Endothelial cell (in vitro differentiated cells): ENCODE measurements at places on chromosomes 16 and 17.

GRCh38 chr17:45273551-45273957, 11.7 kb upstream of the SPATA32 start:
- DNase-seq, result no peak

DNA sequence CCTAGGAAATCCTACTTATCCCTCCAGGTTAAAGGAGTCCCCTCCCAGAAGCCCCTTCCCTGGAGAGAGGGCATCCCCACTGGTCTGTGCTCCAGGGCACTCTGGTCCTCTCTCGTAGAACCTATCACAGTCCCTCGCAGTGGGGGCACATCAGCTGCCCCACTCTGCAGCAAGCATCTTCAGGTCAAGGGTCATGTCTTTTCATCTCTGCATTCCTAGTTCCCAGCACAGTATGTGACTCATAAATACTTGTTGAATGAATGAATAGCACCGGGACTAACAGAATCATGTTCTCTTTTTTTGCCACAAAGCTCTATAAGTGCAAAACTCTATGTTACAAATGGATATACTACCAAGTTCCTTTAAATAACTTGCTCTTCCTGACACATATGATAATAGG, 36.0 kb downstream of the RNF157 start:
- no peak for DNase-seq

GRCh38 chr17:72604518-72604917, 483.7 kb downstream of the SOX9 start:
- DNase-seq, result no peak

GRCh38 chr16:2149630-2150417, 1.4 kb downstream of the RAB26 start:
- no peak for DNase-seq

- DNase-seq, result no peak
Measured at GRCh38 chr17:76252040-76252954, 12.0 kb upstream of the RNF157 start.

DNA sequence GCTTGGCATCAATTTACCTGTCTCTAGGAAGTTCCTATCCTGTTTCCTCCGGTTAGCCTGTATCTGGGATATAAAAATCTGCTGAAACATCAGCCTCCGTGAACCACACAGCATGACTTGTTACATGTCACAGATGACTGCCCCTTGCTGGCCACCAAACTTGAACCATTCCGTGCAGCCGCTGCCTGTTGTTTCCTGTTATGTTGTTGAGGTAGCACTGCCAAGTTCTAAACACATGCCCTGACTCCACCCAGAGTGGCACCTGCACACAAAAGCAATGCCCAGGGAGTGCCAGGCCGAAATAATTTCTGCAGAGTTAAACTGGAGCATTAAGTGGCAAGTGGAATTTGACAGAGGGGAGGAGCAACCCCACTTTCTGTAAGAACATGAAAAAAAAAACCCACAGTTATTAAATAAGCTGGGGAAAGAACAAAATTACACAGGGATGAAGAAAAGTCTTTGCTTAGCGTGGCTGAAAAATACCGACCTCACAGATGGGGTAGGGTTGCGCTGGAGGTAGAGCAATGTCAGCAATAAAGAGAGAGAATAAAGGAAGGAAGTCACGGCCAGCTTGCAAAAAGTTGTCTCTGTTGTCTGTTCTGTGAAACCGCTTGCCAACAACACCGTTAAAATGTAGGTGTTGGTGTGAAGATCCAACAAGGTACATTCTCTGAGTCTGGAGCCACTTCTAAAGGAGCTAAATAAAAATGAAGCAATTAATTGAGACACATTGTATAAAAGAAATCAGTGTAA, 174.6 kb upstream of the CDH13 start:
- DNase-seq, result no peak

- DNase-seq, result no peak
Measured at GRCh38 chr16:19715566-19715965, 2.5 kb downstream of the KNOP1 start.

DNA sequence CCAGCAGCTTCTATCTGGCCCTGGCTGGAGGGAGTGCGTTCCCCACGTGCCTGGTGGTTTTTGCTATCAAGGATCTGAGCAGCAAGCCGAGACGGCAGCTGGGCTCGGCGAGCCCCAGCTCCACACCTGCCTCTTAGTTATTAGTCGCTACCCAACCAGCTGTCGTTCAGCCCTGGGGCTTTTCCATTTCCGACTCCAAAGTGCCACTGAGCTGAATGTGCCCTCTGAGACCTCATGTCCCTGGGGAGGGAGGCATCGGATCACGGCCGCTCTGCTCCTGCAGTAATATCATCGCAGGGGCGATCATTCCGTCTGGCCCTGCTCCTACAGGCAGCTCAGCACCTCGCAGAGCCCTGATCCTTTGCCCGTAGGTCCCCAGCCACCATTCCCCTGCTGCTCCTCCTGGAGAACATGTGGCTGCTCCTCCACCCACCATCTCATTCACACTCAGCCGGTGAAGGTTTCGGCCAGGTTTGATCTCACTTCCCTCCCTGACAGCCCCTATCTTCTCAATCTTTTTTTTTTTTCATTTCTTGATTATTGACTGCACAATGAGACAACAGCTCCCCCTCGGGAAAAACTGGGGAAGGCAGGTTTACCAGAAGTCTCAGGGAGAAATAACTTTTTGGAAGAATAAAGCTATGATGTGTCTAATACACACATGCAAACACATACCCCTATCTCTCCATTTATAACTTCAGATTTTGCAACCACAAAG, 86.7 kb downstream of the ZFHX3 start:
- no peak for DNase-seq

GRCh38 chr16:31008149-31008548, 2.3 kb downstream of the STX1B start:
- no peak for DNase-seq

DNA sequence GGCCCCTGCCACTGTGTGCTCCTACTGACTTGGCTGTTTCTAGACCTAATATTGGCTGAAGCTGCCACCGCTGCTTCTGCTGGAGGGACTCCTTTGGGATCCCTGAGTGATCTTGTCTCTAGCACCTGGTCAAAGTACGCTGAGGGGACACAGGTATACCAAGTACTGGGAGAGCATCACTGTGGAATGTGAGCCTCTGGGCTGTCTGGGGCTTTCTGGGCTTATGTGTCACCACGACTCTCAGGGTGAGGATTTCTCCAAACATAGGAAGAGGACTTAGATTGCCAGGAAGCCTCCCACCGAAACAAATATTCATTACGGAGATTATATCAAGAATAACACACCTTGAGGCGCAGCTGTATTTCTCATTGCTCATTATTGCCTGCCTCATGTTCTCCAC, 435.8 kb downstream of the HS3ST3B1 start:
- DNase-seq, result no peak

DNA sequence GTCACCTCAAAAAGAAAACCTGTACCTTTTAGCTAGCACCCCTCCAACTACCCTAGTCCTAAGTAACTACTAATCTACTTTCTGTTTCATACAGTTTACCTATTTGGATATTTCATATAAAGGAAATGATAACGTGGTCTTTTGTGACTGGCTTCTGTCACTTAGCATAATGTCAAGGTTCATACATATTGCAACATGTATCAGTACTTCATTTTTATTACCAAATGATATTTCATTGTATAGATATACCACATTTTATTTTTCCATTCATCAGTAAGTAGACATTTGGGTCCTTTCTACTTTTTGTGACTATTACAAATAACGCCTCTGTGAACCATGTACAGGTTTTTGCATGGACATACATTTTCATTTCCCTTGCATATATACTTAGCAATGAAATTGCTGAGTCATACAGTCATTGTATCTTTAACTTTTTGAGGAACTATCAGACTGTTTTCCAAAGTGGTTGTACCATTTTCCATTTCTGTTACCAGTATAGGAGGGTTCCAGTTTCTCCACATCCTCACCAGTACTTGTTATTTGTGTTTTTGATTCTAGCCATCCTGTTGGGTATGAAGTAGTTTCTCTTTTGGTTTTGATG, 23.7 kb downstream of the MOSMO start:
- DNase-seq, result no peak

- DNase-seq, result no peak
Measured at GRCh38 chr16:2596747-2597559, 59.1 kb downstream of the PDPK1 start.

DNA sequence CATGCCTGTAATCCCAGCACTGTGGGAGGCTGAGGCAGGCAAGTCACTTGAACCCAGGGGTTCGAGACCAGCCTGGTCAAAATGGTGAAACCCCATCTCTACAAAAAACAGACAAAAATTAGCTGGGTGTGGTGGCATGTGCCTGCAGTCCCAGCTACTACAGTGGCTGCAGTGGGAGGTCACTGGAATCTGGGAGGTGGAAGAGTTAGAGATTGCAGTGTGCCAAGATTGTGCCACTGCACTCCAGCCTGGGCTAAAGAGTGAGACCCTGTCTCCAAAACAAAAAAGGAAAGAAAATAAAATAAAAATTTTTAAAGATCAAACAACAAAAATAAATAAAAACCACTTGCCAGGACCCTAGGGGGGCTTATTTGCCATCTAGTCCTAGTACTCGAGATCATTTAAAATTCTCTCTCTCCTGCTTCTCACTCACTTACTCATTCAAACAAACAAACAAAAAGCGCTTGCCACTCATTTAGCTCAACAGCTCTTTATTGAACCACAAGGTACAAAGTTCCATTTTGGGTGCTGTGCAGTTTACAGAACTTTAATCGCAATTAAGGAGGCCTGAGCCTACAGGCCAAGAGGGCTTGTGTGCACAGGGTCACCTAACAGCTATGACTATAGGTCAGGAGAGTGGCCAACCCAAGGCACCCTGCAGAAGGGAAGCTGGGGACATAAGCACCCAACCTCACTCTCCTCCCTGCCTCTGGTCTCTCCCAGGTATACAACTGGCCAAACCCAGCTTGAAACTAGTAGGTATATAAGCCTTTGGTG, 4.4 kb downstream of the CHD9NB start:
- DNase-seq, result no peak

DNA sequence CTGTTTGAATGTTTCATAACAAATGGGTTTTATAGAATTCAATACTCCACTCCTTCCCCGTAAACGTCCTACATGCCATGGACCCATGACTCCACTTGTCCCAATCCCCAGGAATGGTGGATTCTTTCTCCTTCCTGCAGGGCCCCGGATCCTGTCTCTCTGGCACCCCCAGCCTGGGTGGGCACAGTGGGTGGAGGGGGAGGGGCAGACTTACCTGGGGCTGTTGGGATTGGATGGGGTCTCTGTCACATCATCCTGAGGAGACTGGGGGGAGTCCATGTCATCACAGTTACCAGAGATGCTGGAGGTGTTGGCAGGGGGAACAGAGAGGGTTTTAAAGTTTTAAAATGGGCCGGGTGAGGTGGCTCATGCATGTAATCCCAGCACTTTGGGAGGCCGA, 13.2 kb downstream of the TRPV3 start:
- no peak for DNase-seq

DNA sequence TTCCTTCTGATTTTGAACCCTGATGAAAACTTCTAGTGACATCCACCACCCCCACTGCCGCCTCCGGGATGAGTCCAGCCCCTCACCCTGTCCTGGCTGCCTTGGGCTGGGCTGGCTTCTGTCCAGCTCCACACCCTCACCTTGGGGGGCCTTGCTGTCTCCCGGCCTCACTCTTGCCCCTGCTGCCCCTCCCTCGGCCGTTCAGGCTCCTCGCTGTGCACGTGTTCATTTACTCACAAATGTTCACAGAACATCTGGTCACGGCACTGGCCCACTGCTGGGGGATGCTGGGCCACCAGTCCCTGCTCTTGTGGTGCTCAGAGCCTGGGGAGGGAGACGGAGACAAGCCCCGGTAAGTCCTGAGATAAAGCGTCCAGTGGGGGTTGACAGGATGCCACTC, 40.6 kb downstream of the PRMT7 start:
- no peak for DNase-seq

- DNase-seq, result no peak
Measured at GRCh38 chr17:19247473-19247872, 10.3 kb downstream of the EPN2 start.

GRCh38 chr16:30079480-30079879, 3.7 kb downstream of the PPP4C start:
- DNase-seq, result no peak

- DNase-seq, result no peak
Measured at GRCh38 chr16:50573947-50574744, 25.9 kb downstream of the NKD1 start.

- no peak for DNase-seq
Measured at GRCh38 chr17:27878776-27879562, 14.2 kb downstream of the LYRM9 start.

DNA sequence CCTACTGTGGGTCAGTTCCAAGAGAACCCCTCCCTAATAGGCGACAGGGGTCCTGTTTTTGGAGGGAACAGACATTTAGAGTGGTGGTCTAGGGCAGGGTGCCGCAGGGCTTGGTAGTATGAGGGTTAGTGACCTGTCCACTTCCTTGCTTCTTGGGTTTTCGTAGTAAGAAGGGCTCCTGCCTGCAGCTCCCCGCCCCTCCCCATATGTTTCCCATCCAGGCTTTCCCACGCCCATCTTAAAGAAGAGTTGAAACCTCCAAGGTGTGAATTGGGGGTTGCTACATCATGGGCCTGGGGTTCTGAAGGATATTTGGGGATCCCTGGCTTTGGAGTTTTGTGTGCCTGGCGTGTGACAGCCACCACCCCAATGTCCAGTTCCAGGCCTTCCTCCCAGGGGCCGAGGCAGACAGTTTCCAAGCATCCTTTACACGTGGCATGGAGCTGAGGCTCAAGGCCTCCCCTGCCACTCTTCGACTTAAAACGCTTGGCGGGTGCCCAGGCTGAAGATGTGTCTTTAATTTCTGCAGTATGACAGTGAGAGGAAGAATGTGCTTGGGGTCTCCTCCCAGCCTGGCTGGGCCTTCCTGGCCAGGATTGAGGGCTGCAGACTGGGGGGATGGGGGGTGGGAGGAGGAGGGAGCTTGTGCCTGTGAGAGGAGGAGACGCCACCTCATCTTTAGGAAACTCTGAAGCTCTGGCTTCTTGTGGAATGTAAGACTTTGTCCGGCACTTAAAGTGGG, 2.3 kb upstream of the COL1A1 start:
- DNase-seq, result no peak

DNA sequence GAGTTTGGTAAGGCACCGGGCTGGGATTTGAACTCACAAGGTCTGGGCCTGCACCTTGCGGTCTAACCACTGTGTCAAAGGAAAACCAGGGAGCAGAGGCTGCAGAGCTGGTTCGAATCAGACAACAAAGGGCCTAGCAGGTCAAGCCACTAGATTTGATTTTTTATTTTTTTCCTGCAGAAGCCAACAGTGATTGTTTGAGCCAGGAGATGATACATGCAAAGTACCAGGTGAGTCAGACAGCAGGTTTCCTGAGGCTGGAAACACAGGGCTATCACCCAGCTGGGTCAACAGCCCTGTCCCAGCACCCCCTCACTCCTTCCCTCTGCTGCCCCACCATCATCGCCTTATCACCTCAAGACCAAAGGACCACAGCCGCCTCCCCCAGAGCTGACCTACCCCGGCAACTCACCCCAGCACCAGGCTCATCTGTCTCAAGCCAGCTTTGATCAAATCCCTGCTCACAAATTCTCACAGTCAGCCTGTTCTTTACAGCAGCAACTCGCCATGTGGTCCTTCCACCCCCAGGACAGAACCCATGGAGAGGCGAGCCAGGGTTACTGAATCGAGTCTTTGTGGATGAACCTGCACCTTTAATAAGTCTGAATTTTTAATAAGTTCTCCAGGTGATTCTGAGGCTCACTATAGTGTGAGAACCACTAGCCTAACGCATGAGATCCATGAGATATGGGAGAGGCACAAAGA, 13.0 kb upstream of the KRT19 start:
- DNase-seq, result no peak
